ENCODE measurements at places on chromosomes 2 and 18.

- no peak for DNase-seq
These were observed 218.8 kb upstream of the ZEB2 start for GRCh38 chr2:144738749-144739148.

- DNase-seq = no peak
These were observed 263.6 kb downstream of the ZNF516 start for GRCh38 chr18:76231402-76231801.

DNA sequence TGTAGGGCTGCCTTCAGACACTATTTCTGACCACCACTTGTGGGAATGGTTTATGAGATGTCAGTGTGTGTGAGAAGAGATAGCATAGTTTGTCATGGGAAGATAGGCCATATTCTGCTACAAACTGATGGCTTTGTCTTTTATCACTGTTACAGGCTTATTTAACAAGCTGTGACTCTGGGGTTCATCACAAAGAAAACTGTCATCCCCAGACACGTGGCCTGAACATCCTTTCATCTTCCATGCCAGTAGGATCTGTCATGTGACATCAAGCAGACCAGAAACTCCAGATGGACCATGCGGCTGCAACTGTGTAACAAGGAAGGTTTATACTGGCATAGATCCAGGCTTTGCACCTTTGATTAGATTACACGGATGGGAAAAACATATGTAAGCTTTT, 128.6 kb upstream of the KCNH7 start:
- no peak for DNase-seq

- no peak for DNase-seq
These were observed 540.4 kb upstream of the DSEL start for GRCh38 chr18:68056936-68057335.

GRCh38 chr2:202196727-202197126, 41.7 kb downstream of the SUMO1 start:
- DNase-seq = no peak

- DNase-seq = no peak
These were observed 7.9 kb upstream of the SDC1 start for GRCh38 chr2:20232837-20233207.

DNA sequence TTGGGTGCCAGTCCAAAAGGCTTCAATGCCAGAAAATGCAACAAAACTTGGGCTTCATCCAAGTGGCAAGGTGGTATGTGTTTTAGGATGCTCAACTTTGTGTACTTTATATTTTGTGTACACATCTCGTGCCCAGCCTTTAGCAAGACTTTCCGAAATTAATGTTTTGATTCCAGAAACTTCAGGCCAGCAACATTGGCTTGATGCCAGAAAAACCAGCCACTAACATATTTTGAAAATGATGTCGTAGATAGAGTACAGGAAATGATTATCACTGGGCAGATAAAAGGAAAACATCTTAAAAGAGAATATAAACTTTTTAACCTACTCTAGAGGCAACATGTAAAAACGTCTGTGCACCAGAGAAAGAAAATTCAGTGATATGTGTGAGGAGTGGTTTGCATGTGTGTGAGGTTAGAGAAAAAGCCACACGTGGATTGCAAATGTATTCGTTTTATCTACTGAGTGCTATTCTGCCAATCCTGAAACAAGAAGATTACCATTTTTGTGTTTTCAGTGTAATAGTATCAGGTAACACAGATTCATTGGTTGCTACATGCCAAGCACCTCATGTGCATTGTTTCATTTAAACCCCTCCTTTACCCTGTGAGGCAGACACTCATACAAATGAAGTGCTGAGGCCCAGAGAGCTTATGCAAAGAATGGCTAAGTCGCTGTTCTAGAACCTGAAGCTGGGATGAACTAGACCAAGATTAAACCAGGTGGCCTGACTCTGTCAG, 264.8 kb downstream of the C1D start:
- DNase-seq = peak; percentile 94

DNA sequence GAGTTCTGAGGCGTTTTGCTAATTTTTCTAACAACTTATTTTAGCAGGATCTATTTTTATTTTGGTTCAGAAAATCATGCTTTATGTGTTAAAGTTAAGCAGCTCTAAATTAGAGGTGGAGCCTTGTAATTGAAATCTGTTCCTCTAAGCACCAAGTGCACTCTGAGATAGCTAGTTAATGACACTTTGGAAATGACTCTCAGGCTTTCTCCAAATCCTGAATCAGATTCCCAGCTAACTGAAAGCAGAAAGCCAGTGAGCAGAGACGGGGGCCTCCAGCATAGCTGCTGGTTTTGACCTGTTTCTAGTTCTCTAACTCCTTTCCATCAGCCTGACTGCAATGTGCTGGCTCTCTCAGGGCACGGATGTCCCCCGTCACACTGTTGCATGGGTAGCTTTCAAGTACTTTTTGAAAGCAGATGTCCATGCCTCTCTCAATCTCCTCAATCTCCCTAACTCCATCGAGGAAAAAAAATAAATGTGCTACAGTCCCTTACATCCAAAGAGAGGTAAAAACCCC, 326.5 kb downstream of the SATB2 start:
- no peak for DNase-seq

DNA sequence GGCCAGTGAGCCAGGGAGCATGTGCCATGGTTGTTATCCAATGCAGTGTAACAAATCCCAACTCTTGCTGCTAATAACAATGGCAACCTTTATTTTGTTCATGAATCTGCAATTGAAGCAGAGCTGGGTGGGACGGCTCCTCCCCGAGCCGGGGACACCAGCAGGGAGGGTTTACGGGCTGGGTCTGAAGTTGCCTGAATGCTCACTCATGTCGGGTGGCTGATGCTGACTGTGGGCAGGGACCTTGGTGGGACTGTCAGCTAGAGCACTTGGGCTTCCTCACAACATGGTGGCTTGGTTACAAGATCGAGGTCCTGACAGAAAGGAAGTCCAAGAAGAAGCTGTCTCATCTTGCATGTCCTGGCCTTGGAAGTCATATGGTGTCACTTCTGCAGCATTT, 264.5 kb downstream of the NDUFA10 start:
- DNase-seq = no peak

DNA sequence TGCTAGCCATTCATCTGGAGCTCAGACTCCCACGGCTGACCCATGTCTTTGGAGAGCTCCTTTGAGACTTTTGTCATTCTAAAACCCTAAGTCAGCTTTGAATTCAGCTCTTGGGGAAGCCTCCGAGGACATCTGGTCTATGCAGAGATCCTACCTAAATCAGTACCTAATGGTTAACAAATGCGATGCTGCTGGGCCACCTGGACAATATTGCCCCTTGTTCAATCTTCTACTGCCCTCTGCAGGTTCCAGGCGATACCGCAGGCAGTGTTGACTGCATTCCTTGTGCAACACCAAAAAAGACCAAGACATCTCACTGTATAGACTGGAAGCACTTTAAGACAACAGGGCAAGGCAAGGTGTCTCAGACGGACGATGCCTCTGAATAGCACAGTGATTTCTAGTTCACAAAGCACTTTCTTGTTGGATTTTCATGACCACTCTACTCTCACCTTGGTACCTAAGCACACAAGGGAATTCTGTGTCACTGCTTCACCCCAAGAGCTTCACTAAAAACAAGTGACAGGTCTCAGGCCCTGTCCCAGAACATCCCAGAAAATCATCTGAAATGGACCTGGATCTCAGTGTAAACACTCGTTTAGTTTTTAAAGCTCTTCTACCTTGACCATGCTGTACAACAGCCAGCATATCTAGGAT, 80.9 kb downstream of the XDH start:
- peak; percentile 95 for DNase-seq

DNA sequence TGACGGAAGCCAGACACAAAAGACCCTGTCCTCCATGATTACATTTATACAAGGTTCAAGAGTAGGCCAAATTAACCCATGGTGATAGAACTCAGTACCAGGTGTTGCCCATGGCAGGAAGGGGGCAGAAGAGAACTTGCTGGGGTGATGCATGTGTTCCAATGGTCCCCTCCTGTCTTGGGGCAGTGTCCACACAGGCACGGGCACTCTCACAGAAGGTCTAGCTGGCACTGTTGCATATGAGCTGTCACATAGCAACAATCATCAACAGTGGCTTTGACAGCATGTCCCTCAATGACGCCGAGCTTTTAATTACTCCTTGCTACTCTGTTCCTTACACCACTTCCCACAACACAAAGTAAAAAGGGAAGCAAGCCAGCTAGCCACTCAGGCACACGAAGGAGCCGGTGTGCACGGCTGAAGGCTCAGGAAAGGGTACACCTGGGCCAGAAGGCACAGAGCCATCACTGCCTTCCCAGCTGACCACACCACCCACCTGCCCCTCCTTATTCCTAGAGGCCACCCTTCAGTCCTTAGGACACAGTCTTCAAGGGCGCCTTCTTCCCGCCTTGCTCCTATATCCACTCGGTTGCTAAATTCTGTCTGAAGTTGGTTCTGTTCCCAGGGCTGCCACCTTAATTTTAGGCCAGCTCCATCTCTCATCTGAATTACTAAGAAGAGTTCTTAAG, 28.9 kb downstream of the RPL31 start:
- no peak for DNase-seq

DNA sequence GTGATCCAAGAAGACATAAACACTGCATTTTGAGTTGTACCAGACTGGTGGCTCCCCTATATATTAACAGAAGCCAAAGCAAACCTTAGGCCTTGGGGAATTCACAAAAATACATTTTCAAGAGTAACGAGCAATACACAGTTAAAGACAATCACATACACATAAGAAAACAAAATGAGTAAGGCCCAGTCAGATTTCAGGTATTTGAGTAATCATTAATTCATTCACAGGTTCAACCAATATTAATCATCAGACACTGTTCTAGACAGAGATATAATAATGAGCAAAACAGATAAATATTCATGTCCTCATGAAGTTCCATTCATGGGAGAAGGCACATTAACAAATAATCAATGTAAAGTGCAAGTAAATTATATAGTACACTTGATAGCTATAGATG, 9.6 kb downstream of the STPG4 start:
- DNase-seq = no peak
